Caki2 (cell line): ENCODE measurements at places on chromosomes 6 and 20. TPM values are rescaled to one million over a fixed set of nuclear protein-coding genes. Genes with fewer than 3 reads are reported as not detected.

The CEBPB gene
- total RNA-seq = 44.8 and 46.7 TPM in 2 replicates

The TP53TG5 gene
- total RNA-seq = not detected in 2 replicates

The RAET1L gene
- total RNA-seq = not detected in 2 replicates

GRCh38 chr6:19554356-19555225, 282.6 kb upstream of the ID4 start:
- DNase-seq = no peak

- no peak for DNase-seq
Observed at GRCh38 chr6:11439017-11439420, 98.5 kb upstream of the TMEM170B start.
